ENCODE measurements at places on chromosomes 5 and 9.

- no peak overlapping the region for H3K27ac ChIP-seq
- no peaks in the 10 kb centered on the region for H3K4me1 ChIP-seq
- H3K36me3 ChIP-seq = peaks cover 27% of the 10 kb centered on the region
- H3K27me3 ChIP-seq = no peaks in the 10 kb centered on the region
- no peak for DNase-seq
Observed at GRCh38 chr9:91346644-91347043, 15.1 kb downstream of the AUH start.

DNA sequence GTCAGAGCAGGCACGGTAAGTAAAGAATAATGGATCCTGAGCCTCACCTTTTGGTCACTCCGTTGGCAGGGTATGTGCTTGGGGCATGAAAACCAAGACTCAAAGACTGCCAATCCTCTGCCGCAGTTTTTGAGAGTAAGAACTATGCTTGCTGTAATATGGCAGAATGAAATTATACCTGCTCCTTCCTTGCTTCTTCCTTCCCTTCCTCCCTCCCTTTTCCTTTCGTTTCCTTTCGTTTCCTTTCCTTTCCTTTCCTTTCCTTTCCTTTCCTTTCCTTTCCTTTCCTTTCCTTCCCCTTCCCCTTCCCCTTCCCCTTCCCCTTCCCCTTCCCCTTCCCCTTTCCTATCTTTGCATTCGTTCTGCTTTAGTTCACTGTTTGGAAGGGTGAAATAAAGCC is 43.9 kb downstream of the SH3GL2 start:
- H3K4me3 ChIP-seq = no peak overlapping the region
- H3K27ac ChIP-seq = no peak overlapping the region
- no peak for DNase-seq
- H3K4me1 ChIP-seq = no peaks in the 10 kb centered on the region
- H3K27me3 ChIP-seq = no peaks in the 10 kb centered on the region
- H3K36me3 ChIP-seq = no peaks in the 10 kb centered on the region

GRCh38 chr9:551986-552929 is 289.2 kb upstream of the DMRT1 start:
- H3K4me1 ChIP-seq = no peaks in the 10 kb centered on the region
- no peak for DNase-seq
- no peak overlapping the region for H3K4me3 ChIP-seq
- H3K27me3 ChIP-seq = peaks cover 6% of the 10 kb centered on the region

DNA sequence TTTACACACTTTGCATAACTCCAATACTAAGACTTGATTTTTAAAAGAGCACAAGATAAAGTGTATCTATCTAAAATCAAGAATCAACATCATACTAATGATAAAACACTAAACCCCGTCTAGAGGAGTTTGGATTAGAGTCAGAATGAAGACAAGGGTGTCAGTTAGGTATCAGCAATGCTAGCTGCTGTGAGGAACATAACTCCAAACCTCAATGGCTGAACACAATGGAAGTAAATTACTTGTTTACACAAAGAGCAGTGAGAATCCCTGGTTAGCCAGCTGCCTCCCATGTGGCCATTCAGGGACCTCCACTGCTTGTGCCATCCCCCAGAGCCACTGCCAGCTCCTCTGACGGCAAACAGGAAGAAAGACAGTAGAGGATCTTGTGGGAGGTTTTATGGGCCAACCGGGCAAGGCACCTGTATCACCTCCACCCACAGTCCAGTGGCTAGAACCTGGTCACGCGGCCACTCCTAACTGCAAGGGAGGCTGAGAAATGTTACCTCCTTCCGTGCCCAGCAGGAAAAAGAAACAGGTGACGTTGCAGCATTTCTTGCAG is 24.0 kb upstream of the GRHPR start:
- H3K4me1 ChIP-seq = peaks cover 34% of the 10 kb centered on the region
- H3K27ac ChIP-seq = no peak overlapping the region
- DNase-seq = peak; percentile 30
- H3K4me3 ChIP-seq = no peak overlapping the region
- H3K27me3 ChIP-seq = no peaks in the 10 kb centered on the region

- no peaks in the 10 kb centered on the region for H3K27me3 ChIP-seq
- no peak for DNase-seq
- H3K4me3 ChIP-seq = no peak overlapping the region
- no peak overlapping the region for H3K27ac ChIP-seq
Observed at GRCh38 chr9:27545471-27545870, 15.9 kb upstream of the MOB3B start.

GRCh38 chr5:179129607-179130071 is 69.5 kb downstream of the ZNF354C start:
- H3K4me3 ChIP-seq = no peak overlapping the region
- DNase-seq = no peak
- H3K27ac ChIP-seq = no peak overlapping the region
- no peaks in the 10 kb centered on the region for H3K36me3 ChIP-seq
- no peaks in the 10 kb centered on the region for H3K27me3 ChIP-seq

DNA sequence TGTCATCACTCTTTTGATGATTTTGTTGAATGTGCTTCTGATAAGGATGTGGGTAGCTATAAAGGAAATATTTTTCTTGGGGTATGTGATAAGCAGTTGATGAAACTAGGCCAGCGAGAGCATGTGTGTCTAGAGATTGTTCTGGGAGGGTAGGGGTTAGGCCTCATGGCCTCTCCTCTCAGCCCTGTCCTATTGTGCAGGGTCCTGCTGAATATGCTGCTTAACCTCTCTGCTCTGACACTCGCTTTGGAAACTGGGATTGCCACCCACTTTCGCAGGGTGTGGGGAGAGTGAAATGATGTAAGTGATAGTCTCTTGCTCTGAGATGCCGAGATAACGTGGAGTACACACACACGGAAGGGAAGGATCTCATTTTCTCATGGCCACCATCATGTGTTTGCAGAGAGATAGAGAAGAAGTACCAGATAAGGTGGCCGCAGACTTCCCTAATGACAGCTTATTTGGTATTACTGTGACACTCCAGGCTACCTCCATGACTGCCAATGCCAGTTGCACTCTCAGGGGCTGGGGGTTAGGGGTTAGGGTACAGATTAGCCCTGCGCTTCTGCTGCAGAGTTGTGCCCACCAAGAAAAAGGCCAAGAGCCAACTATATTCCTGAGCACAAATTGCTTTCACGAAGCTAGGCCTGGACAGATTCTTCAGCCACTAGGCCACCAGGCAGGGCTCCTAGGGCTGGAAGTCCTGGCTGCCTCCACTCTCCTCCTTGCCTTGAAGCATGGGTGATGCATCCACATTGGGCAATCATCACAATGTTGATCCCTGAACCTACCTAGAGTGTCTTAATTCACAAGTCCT is 25.2 kb upstream of the TNFAIP8 start:
- DNase-seq = no peak
- H3K27me3 ChIP-seq = no peaks in the 10 kb centered on the region
- H3K4me1 ChIP-seq = peaks cover 79% of the 10 kb centered on the region
- H3K27ac ChIP-seq = no peak overlapping the region
- no peaks in the 10 kb centered on the region for H3K36me3 ChIP-seq

GRCh38 chr5:179867079-179867465 is 8.5 kb upstream of the MRNIP start:
- no peak overlapping the region for H3K4me3 ChIP-seq
- no peaks in the 10 kb centered on the region for H3K4me1 ChIP-seq
- no peaks in the 10 kb centered on the region for H3K27me3 ChIP-seq
- DNase-seq = no peak
- peaks cover 49% of the 10 kb centered on the region for H3K36me3 ChIP-seq

DNA sequence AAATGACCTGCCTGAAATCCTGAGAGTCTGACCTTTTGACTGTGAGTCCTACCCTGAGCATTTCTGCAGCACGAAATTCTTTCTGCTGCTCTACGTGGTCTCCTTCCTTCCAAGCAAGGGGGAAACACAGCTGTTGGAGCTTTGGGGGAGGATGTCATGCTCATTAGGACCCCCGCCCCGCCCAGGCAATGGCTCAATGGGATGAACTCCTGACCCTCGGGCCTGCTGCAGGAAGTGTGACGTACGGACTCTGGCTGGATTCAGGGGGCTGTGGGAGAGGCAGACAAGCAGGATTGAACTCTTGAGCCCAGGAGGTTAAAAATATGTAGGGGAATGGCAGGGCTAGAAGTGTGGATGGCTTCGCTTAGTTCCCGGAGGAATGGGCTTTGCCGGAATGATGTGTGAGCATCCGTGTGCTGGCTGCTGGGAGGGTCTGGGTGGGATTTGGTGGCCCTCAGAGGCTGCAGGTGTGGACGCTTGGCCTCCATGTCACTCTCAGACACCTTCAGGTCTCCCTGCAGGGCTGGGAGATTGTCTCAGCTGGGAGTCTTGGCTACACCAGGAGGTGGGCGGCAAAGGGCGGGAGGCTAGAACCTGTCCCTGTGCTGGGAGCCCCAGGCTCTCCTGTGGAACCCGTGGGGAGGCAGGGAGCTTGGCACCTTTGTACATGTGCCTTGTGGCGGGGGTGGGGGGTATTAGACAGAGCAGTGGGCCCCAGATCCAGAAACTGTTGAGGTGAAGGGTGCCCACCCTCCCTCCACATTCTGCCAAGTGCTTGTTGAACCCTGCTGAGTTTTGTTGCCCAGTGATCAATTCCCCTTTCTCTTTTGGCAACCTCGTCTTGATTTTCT is 26.3 kb downstream of the STC2 start:
- no peak overlapping the region for H3K27ac ChIP-seq
- no peaks in the 10 kb centered on the region for H3K36me3 ChIP-seq
- H3K27me3 ChIP-seq = no peaks in the 10 kb centered on the region
- H3K4me1 ChIP-seq = no peaks in the 10 kb centered on the region

DNA sequence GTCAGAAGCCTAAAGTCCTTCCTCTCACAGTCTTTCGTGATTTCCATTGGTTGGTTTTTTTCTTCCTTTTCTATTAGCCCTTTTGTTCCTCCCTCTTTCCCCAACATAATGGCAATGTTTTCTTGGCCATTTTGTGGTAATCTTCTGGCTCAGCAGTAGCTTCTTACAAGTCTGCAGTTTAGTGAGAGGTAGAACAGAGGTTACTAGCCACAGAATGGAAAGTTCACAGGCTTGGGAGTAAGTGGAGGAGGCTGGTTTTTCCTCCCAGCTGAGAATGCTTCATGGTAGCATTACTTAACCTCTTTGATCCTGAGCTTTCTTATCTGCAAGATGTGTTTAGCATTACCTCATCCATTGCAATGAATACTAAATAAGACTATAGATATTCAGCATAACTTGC is 346.9 kb downstream of the NFIB start:
- H3K27me3 ChIP-seq = no peaks in the 10 kb centered on the region
- no peak for DNase-seq
- H3K36me3 ChIP-seq = no peaks in the 10 kb centered on the region
- no peak overlapping the region for H3K4me3 ChIP-seq

- H3K27me3 ChIP-seq = no peaks in the 10 kb centered on the region
- H3K36me3 ChIP-seq = peaks cover 3% of the 10 kb centered on the region
- peaks cover 8% of the 10 kb centered on the region for H3K4me1 ChIP-seq
- no peak overlapping the region for H3K27ac ChIP-seq
Observed at GRCh38 chr5:80156156-80156555, 99.7 kb downstream of the SERINC5 start.

DNA sequence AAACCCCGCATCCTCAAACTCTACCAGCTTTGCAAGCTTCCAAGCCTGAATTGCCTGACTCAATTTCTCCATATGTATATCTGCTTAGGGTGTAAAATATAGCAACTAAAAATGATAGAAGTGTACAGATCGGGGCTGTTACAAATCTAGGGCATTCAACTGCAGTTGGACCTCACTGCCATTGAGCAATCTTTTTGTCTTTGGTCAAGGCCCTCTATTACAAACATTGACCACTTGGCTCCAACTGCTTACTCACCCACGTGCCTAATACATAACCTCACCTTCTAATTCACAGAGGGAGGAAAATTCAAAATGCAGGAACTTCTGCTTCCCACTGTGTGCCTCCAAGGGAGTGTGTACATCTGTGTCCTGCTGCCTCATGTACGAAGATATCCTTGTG is 10.0 kb downstream of the LRRC70 start:
- H3K36me3 ChIP-seq = no peaks in the 10 kb centered on the region
- no peak overlapping the region for H3K27ac ChIP-seq
- no peak for DNase-seq
- no peak overlapping the region for H3K4me3 ChIP-seq
- H3K4me1 ChIP-seq = no peaks in the 10 kb centered on the region

GRCh38 chr9:127846443-127847177 is 7.8 kb downstream of the ENG start:
- no peaks in the 10 kb centered on the region for H3K27me3 ChIP-seq
- no peak for DNase-seq
- no peaks in the 10 kb centered on the region for H3K36me3 ChIP-seq
- no peak overlapping the region for H3K4me3 ChIP-seq

DNA sequence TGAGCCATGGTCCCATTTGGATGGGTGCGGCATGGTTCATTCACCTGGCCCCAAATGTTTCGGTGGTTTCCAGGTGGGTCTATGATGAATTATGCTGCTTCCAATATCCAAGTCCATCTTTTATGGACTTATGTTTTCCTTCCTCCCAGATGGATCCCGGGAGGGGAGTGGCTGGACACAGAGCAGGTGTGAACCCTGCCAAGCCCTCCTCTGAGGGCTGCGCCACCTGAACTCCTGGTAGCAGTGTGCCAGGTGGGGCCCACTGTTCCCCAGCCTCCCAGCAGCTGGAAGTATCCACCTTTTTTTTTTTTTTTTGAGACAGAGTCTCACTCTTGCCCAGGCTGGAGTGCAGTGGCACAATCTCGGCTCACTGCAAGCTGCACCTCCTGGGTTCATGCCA is 42.9 kb downstream of the WNK2 start:
- H3K27me3 ChIP-seq = no peaks in the 10 kb centered on the region
- no peak for DNase-seq
- H3K4me3 ChIP-seq = no peak overlapping the region
- peaks cover 3% of the 10 kb centered on the region for H3K4me1 ChIP-seq

GRCh38 chr9:17185481-17186029 is 50.7 kb downstream of the CNTLN start:
- H3K27me3 ChIP-seq = no peaks in the 10 kb centered on the region
- H3K27ac ChIP-seq = no peak overlapping the region
- no peak overlapping the region for H3K4me3 ChIP-seq
- no peak for DNase-seq

- no peak overlapping the region for H3K27ac ChIP-seq
- no peak for DNase-seq
- no peaks in the 10 kb centered on the region for H3K4me1 ChIP-seq
Observed at GRCh38 chr5:136424835-136425584, 59.7 kb upstream of the TRPC7 start.

DNA sequence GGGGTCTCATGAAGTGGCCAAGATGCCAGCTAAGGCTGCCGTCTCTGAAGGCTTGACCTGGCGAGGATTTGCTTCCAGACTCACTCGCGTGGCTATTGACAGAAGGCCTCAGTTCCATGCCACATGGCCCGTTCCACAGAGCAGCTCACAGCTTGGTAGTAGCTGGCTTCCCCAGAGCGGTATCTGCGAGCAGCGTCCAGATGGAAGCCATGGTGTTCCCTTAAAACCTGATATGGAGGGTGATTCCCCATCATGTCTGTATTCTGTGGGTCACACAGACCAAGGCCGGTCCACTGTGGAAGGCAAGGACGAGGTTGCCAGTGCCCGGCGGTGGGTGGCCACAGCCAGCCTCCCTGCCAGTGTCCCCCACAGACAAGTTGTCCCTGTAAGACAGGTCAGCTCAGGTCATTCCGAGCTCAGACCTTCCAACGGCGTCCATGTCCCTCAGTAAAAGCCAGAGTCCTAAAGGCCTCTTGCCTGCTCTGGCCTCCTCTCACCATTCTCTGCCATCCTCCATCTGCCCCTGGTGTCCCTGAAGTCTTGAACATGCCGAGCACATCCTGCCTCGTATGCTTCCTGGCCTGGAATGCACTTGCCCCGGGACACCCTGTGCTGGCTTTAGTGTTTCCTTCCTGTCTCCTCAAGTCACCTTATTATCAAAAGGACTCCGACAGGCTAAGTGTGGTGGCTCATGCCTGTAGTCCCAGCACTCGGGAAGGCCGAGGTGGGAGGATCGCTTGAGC is 61.3 kb upstream of the LRRTM2 start:
- no peak overlapping the region for H3K4me3 ChIP-seq
- H3K27ac ChIP-seq = no peak overlapping the region
- H3K27me3 ChIP-seq = no peaks in the 10 kb centered on the region
- peaks cover 1% of the 10 kb centered on the region for H3K36me3 ChIP-seq
- no peak for DNase-seq
- no peaks in the 10 kb centered on the region for H3K4me1 ChIP-seq
